ENCODE measurements at places on chromosomes 7 and 10.

GRCh38 chr7:98295467-98296192, 14.1 kb downstream of the BRI3 start:
- DNase-seq: no peak

- DNase-seq: peak; percentile 39
Observed at GRCh38 chr7:603152-603951, 83.7 kb upstream of the PDGFA start.

DNA sequence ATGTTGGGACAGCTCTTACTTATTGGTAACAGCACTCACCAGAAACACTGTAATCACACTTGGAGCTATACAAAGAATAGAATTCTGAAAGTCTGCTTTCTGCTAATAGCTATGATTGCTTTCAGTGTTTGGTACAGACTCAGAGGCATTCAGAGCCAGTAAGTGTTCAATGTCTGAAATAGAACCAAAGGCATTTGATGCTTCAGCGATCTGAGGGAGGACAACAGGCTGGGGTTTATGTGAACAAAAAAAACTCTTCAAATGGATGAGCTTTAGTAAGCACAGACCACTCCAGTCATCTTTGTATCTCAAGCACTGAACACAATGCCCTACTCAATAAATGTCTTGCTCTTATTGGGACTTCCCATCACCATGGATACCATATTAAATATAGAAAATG, 322.8 kb upstream of the GRM3 start:
- DNase-seq: no peak

- no peak for DNase-seq
Observed at GRCh38 chr10:29465384-29465783, 169.4 kb downstream of the SVIL start.

GRCh38 chr7:100827330-100828226, at the start of gene EPHB4:
Gene EPHB4 (minus strand): TSS chr7:100827523. CDS start chr7:100827030, 493 bp downstream.
- DNase-seq: no peak

GRCh38 chr7:6032167-6032566, 991 bp downstream of the ANKRD61 start:
- no peak for DNase-seq

GRCh38 chr10:4033341-4033896, 248.4 kb upstream of the KLF6 start:
- peak; percentile 78 for DNase-seq

DNA sequence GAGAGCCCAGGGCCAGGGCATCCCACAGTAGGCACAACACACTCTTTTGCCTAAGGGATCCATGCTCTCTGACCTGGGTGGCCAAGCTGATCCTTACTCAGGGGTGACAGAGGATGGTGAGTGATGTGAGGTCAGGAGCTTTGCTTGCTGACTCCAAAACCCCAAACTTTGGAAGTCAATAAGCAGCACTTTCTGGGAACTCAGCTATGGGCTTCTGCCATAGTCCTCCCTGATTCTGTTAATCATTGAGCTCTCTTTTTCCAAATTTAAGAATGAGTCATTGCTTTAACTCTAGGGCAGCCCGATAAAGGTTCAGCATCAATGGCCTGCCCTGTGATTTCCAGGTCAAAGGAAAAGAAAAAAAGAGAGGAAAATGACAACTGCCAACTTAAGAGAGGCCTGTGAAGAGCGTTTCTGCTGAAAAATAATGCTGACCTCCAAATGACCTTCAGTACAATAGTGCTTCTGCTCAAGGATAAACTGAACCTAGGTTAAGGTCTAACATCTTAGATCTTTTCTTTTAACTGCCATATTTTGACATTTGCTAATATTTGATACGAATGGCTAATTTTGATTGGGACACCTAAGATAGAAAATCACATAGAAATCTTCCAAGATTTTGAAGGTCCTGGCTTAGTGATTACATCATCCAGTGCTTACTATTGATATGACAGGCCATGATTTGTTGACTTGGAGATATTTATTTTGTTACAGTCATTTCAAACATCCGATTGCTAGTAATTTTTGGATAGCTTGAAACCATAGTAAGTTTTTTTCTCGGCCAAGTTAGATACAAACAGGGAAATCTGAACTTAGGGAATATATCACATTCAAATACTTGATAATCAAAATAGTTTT, 20.8 kb upstream of the RELN start:
- no peak for DNase-seq

GRCh38 chr10:129531969-129532660, 65.1 kb downstream of the MGMT start:
- no peak for DNase-seq

GRCh38 chr7:141737118-141737835, 881 bp upstream of the SSBP1 start:
- peak; percentile 9 for DNase-seq

DNA sequence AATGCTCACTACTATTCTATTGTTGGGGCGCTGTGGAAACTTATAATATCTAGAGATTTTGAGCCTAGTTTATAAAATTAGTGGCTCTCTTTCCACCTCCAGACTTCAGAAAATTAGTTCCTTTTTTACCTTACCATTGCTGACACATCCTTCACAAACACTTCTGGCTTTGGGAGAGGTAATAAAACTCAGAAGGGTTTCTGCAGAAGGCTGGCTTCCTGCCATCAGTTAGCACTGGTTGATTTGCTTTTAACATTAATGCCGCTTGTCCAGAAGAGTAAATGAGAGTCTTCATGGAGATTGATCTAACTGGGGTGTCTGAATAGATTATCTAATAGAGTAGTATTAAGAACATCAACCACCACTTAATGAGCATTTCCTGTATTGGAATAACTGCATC, 20.3 kb downstream of the ACSM6 start:
- DNase-seq: no peak

DNA sequence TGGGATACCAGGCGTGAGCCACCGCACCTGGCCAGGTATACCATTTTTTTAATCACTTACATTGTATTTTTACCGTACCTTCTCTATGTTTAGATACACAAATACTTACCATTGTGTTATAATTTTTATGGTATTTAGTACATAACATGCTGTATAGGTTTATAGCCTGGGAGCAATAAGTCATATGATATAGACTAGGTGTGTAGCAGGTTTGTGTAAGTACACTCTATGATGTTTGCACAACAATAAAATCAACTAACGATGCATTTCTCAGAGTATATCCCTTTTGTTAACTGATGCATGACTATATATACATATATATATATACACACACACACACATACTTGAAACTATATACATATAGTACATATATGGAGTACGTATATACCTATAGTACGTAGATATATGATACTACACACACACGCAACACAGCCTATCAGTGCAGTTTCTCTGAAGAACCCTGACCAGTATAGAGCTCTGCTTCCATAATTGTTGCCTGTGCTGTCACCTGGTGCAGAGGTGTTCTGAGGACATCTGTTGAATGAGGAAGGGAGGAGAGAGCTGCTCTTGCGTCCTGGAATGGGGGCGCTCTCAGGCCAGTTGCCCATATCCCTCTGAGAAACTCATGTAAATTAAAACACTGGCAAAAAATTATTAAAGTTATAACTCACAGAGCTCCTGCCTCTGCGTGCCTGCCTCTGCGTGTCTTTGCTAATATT, 315.3 kb downstream of the FGFR2 start:
- no peak for DNase-seq

DNA sequence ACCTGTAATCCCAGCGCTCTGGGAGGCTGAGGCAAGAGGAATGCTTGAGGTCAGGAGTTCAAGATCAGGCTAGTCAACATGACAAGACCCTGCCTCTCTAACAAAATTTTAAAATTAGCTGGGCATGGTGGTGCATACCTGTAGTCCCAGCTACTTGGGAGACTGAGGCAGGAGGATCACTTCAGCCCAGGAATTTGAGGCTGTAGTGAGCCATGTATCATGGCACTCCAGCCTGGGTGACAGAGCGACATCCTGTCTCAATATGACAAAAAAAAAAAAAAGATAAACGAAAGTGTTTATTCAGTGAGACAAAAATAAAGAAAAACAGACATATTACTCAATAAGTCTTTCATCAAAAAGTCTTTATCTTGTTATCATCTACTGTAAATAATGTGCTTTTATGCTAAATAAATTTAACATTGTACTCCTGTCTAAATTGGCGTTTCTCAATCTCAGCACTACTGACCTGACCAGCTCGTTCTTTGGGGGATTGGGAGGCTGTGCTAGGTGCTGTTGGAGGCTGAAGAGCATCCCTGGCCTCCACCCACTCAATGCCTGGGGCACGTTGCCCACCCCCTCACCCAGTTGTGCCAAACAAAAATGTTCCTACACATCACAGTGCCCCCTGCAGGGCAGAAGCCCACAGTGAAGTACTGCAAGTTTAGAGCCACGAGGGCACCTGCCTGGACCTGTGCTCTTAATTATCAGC, 57.7 kb downstream of the NCAPG2 start:
- DNase-seq: peak; percentile 28

DNA sequence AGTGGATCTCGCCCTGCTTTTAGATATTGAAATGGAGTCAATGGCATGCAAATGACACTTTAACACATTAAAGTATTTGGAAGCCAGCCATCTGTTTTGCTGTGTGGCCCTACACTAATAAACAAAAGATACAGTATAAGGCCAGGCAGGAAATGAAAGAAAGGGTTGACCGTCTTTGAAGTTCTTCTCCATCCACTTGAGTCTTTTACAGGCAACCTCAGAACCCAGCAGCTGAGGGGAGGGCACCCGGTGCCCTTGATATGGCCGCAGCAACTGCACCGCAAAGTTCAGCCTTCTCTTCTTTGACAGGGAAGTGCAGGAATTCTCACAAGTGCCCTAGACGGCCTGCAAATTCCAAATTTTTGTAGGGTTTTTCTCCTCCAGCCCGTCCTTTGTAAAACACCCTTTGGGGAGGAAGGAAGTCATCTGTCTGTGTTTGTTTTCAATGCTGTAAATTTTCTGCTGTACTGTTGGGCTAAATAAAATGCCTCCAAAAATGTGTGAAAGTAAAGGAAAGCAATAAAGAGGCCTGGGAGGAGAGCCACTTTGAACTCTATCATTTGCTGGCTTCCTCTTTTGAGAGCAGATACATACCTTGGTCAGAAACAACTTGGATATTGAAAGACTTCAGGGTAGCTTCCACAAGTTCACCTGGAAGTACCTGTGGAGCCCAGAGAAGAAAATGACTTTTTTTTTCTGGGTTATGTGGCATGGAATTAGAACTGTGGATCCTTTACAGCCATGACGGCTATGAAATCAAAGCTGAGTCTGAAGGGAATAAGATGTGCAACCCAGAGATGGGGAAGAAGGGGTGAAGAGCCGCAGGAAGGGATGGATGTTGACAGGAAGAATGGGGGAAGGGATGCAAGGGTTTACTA, 3.6 kb downstream of the HOXA1 start:
- DNase-seq: no peak

GRCh38 chr7:18399436-18400235, 95.9 kb upstream of the HDAC9 start:
- no peak for DNase-seq

DNA sequence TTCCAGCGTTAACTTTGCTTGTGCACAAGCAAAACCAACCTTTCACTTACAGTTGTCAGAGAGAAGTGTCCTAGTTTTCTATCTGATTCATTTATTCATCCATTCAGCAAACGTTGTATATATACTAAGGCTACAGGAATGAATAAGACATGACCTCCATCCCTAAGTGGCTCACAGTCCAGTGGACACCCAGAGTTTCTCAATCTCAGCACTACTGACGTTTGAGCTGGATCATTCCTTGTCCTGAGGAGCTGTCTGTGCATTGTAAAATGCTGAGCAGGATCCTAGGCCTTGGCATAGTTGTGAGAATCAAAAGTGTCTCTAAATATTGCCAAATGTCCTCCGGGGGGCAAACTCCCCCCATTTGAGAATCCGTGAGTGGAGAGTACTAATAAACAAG, 166.7 kb upstream of the PRKCQ start:
- no peak for DNase-seq

DNA sequence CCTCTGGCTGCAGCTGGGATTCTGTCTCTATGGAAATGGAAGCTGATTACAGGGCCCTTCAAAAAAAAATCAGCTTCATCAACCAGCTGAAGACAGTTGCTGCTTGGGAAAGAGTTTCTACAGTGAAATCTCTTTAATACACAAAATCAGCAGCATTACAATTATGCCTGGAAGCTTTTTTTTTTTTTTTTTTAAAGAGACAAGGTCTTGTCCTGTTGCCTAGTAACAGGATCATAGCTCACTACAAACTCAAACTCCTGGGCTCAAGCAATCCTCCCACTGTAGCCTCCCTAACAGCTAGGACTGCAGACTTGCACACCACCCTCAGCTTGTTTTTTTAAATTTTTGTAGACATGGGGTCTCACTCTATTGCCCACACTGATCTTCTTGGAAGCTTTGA, 94.5 kb downstream of the OR13A1 start:
- DNase-seq: no peak

DNA sequence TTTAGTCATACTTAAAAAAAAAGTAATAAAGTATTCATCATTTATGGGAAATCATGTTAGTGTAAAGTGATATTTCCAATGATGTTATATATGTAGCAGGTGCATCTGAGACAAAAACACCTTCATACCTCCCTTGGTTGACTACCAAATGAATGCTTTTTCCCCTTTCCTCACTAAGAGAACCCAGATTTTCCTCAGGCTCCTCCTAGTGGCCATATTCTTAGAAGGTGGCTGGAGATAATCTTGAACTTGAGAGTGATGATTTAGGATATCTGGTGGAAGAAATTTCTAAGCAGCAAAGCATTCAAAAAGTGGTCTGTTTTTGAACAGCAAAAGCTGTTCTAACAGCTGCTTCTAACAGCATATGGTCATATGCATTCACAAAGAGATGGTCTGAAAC, 16.8 kb upstream of the DNAH11 start:
- peak; percentile 22 for DNase-seq

GRCh38 chr10:78261291-78261690, 227.6 kb downstream of the RPS24 start:
- no peak for DNase-seq

DNA sequence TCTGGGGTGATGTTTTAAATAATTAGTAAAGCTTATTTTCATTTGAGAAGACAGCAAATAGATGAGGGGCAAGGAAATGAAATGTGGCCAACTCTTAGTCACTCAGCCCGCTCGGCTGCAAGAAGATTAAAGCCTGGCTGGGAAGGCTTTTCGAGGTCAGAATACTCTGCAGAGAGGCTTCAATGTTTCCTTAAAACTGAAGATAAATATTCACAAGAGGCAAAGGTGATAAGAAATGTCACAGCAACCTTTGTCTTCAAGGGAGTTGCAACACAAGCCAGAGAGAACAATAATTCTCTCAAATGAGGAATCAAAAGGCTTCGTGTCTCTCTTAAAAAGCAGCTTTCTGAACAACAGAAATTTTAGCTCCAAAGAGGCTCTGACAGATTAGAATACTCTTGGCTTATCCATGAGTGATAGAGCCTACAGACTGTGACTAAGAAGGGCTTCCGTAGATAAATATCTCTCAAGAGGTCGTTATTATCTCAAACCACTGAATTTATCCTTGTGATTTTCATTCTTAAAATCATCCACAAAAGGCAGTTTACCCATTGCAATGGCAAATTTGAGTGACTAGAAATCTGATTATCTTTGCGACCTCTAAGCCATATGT, 92.5 kb downstream of the KLF6 start:
- no peak for DNase-seq

- no peak for DNase-seq
Observed at GRCh38 chr7:38189231-38189938, 11.3 kb downstream of the STARD3NL start.
